ENCODE measurements at places on chromosomes 2 and 18.
A peak's percentile ranks its signal among the peaks of the same experiment; 100 is the strongest.

DNA sequence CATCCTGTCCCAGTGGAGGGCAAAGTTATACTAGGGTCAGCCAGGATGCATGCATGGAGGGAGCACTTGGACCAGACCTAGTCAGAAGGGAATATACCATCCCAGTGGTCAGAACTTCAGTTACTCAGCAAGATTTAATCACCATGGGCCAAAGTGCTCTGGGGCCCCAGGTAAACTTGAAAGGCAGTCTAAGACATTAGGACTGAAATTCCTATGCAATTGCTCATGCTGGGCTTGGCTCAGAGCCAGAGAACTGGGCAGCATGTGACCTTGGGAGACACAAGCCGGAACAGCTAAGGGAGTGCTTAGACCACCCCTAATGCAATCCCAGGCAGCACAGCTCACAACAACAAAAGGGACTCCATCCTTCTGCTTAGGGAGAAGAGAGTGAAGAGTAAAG, 401.3 kb downstream of the KCNJ3 start:
- DNase-seq = no peak

DNA sequence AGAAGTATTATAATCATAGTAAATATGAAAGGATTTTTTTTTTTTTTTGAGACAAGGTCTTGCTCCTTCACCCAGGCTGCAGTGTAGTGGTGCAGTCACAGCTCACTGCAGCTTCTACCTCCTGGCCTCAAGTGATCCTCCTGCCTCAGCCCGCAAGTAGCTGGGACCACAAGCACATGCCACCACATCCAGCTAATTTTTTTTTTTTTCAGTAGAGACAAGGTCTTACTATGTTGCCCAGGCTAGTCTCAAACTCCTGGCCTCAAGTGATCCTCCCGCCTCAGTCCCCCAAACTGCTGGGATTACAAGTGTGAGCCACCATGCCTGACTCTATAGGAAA, 301.6 kb upstream of the STON1 start:
- DNase-seq = no peak

DNA sequence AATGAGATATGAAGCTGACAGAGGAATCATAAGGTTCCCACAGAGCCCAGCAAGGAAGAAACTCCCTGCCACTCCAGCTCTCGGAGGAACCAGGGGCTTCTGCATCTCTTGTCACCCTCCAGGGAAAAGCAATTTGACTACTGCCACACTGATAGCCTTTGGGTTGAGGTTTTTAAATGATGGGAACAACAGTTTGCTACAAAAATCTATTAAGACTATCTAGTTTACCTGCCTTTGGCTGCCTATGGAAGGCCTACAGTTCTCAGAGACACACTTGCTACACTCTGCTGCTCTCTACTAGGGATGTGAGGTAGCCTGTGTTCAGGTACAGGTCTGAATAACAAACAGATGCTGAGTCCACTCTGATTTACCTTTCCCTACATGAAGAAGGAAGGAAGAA, 161.9 kb downstream of the NBAS start:
- no peak for DNase-seq

DNA sequence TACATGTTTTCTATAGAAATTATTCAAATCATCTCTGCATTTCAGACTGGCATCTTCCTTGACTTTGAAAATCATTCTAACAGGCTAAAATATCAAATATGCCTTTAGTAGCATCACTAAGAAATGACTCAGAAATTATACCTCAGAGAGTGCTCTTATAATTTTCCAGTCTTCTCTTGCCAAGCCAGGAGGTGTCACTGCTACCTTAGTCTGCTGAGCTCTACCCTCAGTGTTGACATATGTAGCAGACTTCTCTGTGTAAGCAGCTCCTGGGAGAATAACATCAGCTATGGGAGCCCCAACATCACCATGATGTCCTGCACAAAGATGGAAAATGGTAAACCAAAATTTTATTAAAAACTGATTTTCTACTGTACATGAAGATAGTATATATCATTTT, 31.6 kb downstream of the NDUFS1 start:
- DNase-seq = no peak

DNA sequence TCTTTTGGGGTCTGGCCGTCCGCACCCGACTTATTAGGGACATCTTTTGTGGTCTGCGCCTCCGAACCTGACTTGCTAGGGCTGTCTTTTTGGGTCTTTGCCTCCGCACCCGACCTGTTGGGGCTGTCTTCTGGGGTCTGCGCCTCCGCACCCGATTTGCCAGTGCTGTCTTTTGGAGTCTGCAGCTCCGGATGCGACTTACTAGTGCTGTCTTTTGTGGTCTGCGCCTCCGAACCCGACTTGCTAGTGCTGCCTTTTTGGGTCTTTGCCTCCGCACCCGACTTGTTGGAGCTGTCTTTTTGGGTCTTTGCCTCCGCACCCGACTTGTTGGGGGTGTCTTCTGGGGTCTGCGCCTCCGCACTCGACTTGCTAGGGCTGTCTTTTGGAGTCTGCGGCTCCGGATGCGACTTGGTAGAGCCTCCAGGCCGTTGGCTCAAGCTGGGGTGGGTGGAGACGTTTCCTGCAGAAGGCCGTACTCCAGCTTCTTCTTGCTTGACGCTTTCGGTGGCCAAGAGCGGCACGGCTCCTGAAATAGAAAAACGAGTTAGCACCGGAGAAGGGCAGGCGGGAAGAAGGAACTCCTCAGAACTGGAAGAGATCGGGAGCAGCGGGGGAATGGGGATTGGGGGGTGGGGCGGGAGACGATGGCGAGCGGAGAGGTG, 498 bp downstream of the TGOLN2 start:
- DNase-seq = peak; percentile 32

DNA sequence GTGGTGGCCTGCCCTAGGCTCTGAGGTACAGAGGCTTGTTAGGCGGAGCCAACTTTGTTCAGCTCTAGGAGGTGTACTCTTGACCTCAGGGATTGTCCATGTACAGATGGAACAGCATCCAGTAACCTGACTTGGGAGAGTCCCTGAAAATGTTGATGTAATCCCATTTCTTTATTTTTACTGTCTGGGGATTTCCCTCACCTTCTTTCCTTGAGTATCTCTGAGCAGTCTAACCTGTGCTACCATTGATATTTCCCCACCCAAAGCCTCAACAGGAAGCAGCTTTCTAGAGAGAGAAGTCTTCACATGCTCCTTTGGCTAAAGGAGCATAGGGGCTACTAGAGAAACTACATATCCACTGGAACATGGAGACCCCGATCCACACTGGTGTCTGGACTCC, 10.4 kb downstream of the IL36A start:
- DNase-seq = no peak

GRCh38 chr2:133456156-133456555, 112.1 kb downstream of the NCKAP5 start:
- DNase-seq = no peak

GRCh38 chr2:85131116-85131515, 2.1 kb upstream of the TCF7L1 start:
- no peak for DNase-seq

GRCh38 chr2:205609113-205609512, 73.2 kb upstream of the NRP2 start:
- DNase-seq = no peak

- DNase-seq = no peak
Observed at GRCh38 chr2:79219383-79219988, 59.9 kb upstream of the REG3A start.

Measured in stimulated activated CD4-positive, alpha-beta T cell treated with anti-CD3 and anti-CD28 coated beads, Interleukin-12 subunit alpha, Interleukin-12 subunit beta, amount 100 ng/mL, for 48 hours (primary cell).